ENCODE measurements at places on chromosomes 1 and 21.
A peak's percentile ranks its signal among the peaks of the same experiment; 100 is the strongest.

DNA sequence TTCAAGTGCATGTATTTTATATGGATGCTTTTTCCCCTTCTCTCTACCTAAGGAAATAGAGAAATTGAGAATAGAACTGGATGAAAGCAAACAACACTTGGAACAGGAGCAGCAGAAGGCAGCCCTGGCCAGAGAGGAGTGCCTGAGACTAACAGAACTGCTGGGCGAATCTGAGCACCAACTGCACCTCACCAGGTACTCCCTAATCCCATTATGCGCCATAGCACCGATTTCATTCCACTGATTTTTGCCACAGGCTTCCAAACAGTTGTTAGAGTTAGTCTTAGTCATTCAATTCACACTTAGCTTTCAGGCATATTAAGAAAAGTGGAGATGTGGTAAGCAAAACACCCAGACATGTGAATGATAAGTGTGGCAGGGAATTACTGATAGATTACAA, 122.8 kb downstream of the SDCCAG8 start:
- no peak for DNase-seq

- DNase-seq = peak; percentile 95
Measured at GRCh38 chr1:230752407-230752806, 5.2 kb downstream of the CAPN9 start.

- no peak for DNase-seq
Measured at GRCh38 chr1:41913014-41913413, 5.7 kb downstream of the HIVEP3 start.

DNA sequence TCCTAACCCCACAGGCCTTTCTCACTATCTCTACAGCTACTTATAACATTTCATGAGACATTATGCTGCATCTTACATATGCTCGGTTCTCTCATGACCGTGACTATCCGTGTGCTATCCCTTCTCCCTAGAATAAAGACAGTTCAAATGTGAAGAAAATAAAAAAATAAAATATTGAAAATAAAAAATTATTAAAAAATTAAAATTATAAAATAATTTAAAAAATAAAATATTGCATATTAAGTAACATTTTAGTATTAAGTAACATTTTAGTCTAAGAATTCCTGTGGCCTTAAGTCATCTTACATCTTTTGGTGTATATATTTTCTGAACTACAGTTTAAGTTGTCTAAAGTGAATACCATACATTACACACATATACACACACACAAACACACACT, 415.5 kb downstream of the DPYD start:
- DNase-seq = no peak

- no peak for DNase-seq
Measured at GRCh38 chr1:75811211-75811981, 14.7 kb downstream of the MSH4 start.

- DNase-seq = no peak
Measured at GRCh38 chr1:25579292-25580252, 36.2 kb downstream of the LDLRAP1 start.

DNA sequence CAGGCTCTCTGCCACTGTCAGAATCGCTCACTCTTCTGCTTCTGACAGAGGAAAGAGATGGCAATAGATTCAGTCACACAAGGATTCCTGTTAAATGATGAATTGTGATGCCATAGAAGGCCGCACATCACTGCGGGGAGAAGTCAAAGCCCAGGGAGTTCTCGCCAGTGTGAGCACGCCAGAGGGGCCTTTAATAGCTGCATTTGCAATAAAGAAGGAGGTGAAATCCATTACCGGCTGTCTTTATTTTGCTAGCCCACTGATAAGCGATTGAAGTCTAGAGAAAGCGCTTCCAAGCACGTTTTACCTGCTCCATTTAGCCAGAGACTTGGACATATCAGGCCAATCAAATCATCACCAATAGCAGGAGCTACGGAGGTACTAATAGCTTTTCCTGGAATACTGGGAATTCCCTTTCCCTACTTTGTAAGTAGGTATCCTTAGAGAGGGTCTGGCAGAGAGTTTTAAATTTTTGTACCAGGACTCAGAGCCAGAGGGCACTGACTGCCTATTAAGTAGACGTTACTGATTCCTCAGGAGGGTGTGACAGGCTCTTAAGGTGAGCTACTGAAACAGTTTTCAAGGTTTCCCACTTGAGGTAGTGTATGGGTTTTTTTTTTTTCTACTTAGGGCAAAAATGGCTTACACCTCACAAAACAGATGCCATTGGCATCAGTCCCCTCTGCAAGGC, 10.2 kb upstream of the TARBP1 start:
- DNase-seq = no peak
